GM18507 (cell line): ENCODE measurements at places on chromosomes 3 and 15.

GRCh38 chr3:71226565-71227269 lies 356.8 kb downstream of the FOXP1 start:
- peak; percentile 38 for DNase-seq

DNA sequence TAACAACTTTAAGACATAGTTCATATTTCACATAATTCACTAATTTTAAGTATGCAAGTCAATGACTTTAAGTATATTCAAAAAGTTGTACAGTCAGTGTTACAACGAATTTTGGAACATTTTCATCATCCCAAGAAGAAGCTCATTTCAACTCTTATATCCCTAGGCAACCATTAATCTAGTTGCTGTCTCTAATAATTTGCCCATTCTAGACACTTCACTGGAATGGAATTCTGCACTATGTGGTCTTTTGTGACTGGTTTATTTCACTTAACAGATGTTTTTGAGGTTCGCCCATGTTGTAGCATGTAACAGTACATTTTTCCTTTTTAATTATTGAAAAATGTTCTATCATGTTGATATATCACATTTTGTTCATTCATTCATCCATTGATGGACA lies 104.2 kb upstream of the SPRED1 start:
- no peak for DNase-seq

DNA sequence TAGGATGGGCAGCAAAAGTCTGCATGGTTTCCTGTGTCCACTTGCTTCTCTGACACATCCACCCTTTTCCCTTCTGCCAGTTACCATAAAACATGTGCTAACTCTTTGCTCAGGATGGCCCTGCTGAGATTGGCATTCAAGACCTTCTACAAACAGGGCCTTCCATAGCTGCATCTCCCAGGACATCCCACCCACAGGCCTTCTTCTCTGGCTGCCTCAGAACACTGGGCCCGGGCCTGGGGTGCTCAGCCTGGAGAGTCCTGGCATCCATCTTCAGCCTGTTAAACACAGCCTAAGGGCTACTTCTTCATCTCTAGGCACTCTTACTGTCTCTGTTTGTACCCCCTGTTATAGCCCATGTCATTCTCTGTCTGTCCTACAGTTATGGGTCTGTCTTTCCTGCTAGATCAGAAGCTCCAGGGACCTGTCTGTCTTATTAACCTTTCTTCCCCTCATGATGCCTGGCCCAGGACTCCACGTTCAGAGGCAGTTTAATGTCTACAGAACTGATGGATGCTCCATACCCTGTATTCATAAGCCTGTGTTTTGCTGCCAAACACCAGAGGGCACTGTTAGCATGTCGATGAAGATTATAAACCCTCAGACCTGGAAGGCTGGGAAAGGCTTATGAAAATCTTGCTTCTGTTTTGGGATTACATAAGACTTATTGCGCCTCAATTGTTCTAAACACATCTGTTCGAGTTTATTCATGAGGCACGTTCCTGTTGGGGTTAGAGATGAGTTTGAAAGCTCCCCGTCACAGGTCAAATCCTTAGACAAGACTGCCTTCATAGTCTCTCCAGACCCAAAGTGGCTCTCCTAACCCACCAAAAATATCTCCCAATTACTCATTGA lies 16.5 kb downstream of the SEMA3G start:
- peak; percentile 28 for DNase-seq

GRCh38 chr3:171251835-171252234 lies 208.4 kb downstream of the TNIK start:
- DNase-seq, result no peak

- no peak for DNase-seq
Observed at GRCh38 chr3:134610432-134611385, 40.1 kb downstream of the KY start.

- no peak for DNase-seq
Observed at GRCh38 chr3:139421040-139421439, 31.6 kb upstream of the COPB2 start.
